ENCODE measurements at places on chromosomes 2 and 18.

GRCh38 chr2:172169611-172170010, 66.9 kb upstream of the DLX2 start:
- DNase-seq: no peak

GRCh38 chr2:39541011-39541930, 104.2 kb upstream of the MAP4K3 start:
- DNase-seq: no peak

- no peak for DNase-seq
These were observed 8.1 kb upstream of the DNAJB2 start for GRCh38 chr2:219271021-219271420.

DNA sequence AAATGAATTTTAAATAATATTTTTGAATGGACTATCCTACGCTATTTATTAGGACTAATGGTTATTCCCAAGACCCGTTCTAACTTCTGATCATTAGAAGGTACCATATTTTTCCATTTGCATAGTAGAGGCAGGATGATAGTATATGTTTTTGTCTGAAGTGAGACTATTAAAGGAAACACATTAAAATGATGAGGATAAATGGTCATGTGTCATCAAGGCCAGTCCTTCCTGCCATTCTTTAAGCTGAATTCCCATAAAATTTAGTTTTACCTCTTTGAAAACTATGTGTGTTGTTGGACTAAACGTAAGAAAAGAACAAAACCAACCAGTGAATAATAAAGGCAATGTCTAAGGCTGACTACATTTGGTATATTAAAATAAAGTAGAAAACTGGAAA, 121.8 kb downstream of the SLC8A1 start:
- no peak for DNase-seq

- DNase-seq: no peak
These were observed 10.0 kb downstream of the KLF11 start for GRCh38 chr2:10053351-10053750.

- peak; percentile 65 for DNase-seq
These were observed 288.5 kb downstream of the PDE11A start for GRCh38 chr2:177783835-177784744.

- no peak for DNase-seq
These were observed 464.0 kb downstream of the EIPR1 start for GRCh38 chr2:2913601-2914120.

GRCh38 chr2:128685841-128686496, 367.3 kb upstream of the HS6ST1 start:
- DNase-seq: no peak

Measured in RCC 7860 (cell line).